ENCODE measurements at places on chromosomes 2 and 18.
A peak's percentile ranks its signal among the peaks of the same experiment; 100 is the strongest.

DNA sequence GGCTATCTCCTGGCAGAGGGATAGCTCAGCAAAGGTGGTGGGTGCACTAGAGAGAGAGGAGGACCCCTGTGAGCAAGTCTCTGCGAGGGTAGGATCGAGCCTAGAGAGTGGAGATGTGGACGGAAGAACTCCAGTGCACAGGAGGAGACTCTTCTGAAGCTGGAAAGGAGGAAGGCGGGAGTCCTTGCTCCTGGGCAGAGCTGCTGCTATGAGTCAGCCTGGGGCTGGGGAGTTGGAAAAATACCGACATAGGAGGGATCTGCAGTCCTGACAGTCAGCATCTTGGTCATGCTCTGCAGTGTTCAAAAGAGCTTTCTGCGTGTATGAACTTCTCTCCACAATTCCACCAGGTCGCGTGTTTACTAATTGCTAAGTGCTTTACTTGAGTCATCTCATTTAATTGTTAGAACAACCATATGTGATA lies 233.8 kb downstream of the LDLRAD4 start:
- DNase-seq, result peak; percentile 67

DNA sequence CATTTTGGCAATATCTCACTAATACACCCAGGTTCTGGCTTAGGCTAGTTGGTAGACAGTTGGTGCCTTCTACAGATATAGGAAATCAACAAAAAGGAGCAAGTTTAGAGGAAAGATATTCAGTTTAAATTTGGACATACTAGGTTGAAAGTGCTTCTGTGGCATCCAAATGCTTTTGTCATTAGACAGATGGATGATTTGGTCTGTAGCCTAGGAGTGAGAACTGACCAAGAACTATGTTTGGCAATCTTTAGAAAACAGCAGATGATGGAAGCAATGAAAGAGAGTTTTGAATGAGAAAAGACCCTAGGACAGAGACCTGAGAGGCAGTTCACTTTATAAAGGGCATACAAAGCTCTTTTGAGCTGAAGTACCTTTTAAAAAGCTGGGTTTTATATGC lies 201.3 kb upstream of the FSHR start:
- DNase-seq, result no peak

DNA sequence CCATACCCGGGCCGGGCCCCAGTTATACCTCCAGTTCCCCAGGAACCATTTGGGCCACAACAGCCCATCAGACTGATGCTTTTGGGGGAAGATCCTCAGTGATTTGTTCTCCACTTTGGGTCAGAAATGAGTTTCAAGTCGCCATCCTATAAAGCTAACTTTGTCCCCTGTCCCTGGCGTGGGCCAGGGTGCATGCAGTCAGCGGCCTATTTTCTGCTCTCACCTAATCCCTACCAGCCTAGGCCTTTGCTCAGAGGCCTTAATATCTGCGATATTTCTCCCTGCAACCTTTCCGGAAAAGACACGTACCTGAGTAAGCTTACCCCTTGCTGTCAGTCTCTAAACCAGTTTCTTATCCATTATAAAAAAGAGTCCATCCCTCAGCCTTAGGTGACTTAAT lies 7.2 kb downstream of the DNMT3A start:
- no peak for DNase-seq

DNA sequence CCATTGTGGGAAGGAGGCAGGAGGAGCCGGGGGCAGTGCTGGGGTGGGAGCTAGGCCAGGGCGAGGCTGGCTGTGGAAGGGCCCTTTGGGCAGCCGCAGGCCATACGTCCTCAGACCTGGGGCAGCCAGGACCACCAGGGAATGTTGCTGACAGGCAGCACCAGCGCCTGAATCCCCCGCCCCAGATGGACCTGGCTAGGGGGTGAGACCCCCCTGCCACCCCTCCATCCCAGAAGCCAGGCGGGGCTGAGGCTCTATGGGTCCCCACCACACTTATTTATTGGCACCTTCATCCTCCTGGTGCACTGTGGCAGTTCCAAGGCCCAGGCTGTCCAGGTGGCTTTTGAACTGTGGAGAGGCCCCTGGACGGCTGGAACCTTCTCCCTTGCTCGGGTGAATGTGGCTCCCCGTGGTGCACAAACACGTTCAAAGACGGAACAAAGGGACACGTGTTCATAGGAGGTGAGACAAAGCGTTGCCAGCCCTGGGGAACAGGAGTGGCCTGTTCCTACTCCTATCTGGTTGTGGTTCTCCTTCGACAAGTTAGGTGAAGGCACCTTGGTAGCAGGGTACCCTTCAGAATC lies 35.1 kb downstream of the RAMP1 start:
- DNase-seq, result no peak

DNA sequence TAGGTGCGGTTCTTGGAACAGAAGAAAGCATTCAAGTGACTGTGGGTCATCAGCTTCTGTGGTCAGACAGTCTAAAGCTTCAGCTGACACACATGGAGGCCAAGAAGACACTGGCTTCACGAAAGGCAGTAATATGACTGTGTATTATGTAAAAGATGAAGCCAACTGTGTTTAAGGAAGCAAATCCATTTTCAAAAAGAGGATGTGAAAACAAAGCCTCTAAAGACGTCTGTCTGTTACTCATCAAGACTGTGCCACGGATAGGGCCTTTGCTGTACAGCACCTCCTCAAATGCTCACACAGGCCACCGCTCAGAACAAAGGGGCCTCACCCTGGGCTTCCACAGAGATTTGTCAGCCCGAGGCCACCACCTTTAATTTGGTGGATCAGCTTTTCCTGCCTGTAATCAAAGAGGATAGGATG lies 21.1 kb upstream of the TMEM163 start:
- DNase-seq, result no peak

DNA sequence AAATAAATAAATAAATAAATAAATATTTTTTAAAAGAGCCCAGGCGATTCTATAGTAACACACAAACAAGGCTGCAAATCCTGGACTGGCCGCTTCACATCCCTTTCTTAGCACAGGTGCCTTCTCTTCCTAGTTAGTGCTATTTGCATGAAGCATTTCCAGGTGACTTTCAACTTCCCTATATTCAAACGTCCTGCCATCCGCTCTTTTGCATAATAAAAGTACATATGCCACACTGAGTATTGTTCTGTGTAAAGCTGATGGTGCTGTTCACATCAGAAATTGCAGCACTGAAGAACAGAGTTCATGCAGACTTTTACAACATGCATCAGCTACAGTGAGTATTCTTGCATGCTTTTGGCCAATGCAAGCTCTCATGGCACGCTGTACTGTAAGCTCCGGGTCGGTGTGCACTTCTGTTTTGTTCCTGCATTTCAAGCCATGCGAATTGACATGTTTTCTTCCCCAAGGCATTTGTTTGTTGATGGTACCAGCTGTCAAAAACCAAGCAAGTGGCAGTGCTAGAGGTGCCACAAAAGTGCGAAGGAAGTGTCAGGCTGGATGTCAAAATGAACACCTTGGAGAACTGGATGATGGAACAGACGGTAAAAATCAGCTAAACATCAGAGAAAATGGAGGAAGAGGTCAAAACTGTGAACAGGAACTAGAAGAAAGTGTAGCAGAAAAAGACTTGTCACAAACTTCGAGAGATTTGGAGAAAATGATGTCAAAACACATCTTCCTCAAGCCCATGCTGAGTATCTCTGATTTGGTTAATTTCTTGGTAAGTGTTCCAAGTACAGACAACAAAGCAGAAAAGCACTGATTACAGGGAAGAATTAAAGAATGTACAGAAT lies 25.5 kb upstream of the CEP68 start:
- no peak for DNase-seq

GRCh38 chr2:71814885-71815284 lies 332.8 kb downstream of the CYP26B1 start:
- DNase-seq, result no peak

- DNase-seq, result no peak
Observed at GRCh38 chr18:32847691-32848090, 74.9 kb upstream of the KLHL14 start.

- no peak for DNase-seq
Observed at GRCh38 chr18:8286303-8286702, 322.9 kb upstream of the RAB12 start.

DNA sequence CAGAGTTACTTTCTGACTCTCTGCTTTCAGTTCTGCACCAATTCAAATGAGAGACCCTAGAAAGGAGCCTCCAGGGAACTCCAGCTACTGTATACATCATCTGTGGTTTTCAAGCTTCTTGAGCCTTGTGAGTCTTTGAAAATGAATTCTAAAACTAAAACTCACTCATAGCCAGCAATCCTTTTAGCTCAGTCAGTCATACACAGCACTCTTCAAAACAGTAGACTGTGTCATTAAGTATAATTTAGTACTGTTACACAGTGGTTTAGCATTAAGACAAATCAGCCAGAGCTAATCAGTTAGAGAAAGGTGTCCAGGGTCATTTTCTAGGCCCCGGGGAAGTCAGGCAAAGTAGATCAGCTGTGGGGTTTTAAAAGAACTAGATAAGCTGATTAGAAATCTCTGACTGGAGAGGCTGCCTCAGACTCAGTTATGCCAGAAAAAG lies 322.1 kb upstream of the THUMPD2 start:
- no peak for DNase-seq

DNA sequence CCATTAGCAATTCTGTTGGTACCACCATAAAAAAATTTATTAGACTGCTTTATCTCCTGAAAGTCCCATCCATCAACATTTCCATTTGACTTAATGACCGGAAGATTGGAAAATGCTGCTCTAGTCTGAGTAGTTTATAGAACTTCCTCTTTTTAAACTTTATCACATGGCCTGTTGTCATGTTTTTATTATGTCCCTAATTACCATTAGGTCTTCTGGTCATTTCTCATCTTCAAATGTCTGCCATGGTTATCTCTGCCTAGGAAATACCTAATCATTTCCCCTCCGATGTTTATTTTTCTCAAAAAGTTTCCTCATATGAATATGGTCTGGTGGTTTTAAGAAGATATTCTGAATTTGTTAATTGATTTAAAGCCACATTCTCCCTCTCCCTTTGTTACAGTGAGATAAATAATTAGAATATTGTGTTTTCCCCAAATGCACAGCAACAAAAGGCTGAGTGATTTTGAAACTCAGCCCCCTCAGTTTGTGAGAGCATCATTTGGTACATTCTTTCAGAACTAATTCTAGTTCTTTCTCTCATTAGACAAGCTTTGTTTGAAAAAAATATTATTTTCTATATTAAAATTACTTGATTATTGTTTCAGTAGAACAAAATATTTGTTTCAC lies 317.1 kb upstream of the ST6GAL2 start:
- DNase-seq, result no peak

GRCh38 chr18:2114765-2115164 lies 456.5 kb downstream of the METTL4 start:
- DNase-seq, result no peak

- no peak for DNase-seq
Observed at GRCh38 chr2:27174638-27175037, 25.8 kb downstream of the TCF23 start.

GRCh38 chr2:69933839-69934613 lies 19.1 kb downstream of the MXD1 start:
- DNase-seq, result no peak

DNA sequence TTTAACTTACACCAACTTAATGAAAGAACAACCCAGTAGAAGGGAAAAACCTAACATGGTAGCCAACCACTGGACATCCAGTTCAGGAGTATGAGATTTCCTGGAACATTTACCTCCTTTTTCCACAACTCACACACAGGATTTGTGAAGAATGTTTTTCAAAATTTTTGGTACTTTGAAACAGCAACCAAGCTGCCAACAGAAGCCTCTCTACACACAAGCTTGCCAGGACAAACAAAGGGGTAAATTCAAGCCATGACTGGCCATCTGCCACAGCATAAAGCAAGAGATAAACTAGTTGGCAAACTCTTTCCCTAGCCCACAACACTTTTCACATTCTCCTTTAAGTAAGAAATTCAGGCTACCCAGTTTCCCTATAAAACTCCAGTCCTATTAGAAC lies 21.4 kb downstream of the MGAT4A start:
- no peak for DNase-seq

DNA sequence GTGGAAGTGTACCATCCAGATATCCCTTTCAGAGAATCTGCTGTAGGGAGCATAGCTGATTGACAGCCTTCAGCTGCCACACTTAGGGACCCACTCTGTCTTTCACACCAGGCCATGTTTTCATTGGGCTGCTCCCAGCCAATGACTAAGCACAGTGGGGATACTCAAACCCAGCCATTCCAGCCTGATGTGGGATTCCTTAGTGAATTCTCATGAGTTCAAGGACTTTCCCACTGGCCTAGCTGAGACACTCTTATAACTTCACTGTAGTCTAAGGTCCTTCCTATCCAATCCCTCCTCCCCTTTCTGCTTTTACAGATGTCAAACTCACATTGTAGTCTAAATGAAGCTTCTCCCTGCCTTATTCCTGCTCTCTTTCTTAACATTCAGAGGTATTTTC lies 201.2 kb downstream of the PIK3C3 start:
- no peak for DNase-seq

DNA sequence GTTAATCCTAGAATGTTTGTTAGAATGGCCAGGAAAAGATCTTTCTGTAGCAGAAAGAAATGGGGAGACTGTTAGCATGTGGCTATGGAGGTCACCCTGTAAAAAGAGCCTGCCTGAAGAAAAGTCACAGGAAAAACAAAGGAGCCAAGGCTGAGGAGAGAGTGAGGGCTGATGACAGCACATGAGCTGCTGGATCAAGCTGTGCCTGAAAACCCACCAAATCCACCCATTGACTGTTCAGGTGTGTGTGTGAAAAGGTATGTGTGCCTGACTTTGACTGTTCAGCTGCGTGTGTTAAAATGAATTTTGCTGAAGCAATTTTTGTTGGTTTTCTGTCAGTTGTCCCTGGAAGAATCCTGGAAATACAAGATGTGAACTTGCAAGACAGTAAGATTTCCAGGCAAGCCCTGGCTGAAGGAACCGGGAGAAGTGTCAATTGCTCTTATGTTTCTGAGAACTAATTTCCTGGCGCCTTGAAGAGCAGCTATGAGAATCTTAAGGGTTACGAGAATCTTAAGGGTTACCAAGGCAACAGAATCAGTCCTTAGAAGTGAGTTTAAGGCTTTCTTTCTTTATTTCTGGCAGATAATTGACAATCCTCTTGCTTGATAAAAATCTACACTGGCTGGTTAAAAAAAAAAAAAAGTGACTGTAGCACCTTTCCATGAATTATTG lies 73.0 kb upstream of the LGALSL start:
- no peak for DNase-seq

DNA sequence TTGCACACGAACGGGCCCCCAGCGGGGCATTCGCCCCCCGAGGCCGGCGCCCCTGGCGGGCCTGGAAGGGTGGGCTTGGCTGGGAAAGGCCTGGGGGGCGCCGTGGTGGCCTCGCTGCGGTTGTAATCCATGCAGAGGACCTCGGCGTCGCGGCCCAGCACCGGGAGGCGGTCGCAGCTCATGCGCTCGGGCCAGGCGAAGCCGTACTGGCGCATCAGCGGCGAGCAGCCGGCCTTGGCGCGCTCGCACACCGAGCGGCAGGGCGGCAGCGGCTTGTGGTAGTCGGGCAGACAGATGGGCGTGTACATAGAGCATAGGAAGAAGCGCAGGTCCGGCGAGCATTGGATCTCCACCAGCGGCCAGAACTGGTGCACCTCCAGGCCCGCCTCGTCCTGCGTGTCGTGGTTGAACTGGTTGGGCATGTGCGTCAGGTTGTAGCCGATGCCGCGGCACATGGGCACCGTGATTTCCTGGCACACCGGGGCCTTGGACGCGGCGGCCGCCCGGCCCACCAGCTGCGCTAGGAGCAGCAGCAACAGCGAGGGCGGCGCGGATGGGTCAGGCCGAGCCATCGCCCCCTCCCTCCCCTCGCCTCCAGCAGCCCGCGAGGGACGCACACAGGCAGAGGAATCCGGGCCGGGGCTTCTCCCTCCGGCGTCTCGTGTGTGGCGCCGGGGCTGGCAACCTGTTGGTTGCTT lies 1.4 kb downstream of the FZD5 start:
- peak; percentile 66 for DNase-seq

GRCh38 chr2:26668041-26668440 lies 24.5 kb upstream of the KCNK3 start:
- DNase-seq, result no peak
